ENCODE measurements at places on chromosomes 7 and 10.

DNA sequence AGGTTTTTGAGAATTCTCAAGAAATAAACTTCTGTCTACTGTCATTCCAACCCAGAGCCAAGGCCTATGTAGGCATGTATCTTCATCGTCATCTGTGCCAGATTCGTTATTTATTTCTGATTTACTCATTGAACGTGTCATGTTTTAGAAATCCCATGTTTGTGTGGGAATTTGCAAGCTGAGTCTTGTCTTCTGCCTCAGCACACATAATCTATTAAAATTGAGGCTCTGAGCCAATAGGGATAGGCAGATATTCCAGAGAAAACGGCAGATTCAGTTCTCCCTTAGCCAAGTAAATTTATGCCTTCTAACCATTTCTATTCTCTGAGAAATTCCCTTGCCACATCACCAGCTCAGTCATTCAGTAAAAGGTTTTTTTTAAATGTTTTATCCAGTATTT lies 444.6 kb downstream of the REEP3 start:
- no peak for DNase-seq

GRCh38 chr7:55524558-55525310 lies 47.6 kb downstream of the VOPP1 start:
- DNase-seq = no peak

DNA sequence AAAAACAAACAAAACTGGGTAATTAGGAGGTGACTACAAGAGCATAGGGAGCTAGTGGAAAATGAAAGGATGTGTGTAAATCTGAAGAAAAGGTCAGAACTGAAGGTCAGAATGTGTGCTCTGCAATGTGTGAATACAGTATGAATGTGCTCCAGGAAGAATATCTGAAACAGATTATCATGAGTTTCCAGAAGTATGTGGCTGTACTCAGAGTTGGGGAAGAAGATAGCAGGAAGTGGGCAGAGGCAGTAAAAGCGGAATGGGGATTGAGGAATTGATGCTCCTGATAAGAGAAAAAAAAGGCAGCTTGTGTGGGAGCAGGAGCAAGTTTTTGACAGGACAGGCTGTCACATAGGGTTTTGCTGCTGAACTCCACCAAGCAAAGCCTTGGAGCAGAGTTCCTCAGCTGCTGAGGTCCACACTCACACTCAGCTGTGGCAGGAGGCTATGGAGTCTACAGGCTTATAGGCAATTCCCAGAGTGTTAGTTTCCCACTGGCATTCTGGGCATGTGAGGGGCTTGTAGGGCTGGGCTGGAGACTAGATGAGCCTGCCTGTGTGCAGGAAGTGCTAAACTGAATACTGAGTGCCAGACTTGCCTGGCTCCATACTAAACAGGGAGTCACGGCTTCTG lies 22.9 kb downstream of the H2AZ2 start:
- DNase-seq = peak; percentile 68

DNA sequence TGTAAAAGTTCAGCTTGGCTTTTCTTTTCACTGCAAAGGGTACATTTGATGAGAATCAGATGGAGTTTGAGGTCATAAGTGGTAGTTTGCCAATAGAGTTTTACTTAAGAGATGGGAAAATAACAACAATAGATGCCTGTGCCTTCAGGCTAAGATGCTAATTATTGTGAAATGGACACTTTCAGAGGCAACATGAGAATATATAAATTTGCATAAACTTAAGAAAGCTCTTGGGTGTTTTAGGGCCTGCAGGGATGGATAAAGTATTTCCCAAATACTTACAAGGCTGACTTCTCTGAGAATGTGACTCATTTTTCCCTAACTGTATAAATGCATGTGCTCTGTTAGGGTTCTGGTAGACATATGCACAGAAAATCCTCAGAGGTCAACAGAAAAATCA lies 200.3 kb upstream of the SVIL start:
- DNase-seq = no peak

DNA sequence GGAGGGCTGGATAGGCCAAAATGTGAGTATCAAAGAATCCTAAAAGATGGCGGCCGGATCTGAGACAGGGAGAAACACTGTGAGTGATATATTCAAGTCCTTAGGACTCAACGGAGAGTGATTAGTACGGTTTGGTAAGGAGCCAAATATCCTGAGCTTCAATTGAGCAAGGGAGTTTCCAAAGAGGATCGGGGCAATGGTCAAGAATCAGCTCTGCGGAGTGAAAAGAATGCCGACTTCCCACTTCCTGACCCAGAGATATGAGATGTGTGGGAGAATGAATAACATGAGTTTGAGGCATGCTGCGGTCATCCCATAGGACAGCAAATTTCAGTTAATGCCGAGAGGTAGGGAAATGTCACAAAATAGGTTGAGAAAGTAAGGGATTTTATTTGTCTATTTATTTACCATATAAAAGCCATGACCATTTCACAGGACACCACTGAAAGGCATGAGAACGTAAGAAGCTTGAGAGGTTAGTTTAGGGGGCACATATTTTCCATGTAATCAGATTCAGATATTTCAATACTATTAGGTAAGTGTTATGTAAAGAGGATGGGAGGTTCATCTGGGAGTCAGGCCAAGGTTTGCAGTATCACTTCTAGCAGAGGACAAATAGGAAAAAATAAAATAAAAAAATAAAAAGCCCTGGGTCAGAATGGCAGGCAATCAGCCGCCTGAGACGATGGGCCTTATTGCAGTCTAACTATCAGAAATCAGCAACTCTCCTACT lies 165.6 kb downstream of the HGF start:
- DNase-seq = no peak

DNA sequence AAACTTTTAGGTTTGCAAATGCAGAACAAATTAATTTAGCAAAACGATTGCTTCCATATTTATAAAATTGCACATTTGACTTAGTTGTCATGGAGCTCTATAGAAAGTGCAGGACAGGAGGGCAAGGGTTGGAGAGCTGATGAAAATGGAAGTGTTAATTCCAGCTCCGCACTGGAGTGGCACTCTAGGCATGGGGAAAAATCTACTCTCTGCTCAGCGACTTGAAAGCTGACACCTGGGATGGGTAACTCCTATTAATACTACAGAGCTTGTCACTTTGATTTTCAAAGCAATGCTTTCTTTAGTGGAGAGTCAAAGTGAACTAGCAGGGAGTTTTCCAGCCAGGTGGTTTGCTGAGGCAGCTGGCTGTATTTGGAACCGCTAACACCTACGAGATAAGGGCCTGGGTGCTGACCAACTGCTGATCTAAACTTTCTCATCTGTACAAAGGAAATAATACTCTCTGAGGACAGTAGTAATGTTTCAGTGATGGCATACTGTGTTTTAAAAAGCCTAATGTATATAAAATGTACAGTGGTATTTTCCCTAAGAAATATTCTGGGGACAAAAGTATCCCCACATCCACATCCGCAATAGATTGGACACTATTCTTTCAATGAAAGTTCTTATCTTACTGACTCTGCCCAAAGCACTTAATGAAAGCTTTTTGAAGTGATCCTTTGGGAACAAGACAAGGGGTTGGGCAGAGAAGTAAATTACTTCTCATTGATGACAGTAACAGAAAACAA lies 444.3 kb downstream of the GPAM start:
- no peak for DNase-seq

DNA sequence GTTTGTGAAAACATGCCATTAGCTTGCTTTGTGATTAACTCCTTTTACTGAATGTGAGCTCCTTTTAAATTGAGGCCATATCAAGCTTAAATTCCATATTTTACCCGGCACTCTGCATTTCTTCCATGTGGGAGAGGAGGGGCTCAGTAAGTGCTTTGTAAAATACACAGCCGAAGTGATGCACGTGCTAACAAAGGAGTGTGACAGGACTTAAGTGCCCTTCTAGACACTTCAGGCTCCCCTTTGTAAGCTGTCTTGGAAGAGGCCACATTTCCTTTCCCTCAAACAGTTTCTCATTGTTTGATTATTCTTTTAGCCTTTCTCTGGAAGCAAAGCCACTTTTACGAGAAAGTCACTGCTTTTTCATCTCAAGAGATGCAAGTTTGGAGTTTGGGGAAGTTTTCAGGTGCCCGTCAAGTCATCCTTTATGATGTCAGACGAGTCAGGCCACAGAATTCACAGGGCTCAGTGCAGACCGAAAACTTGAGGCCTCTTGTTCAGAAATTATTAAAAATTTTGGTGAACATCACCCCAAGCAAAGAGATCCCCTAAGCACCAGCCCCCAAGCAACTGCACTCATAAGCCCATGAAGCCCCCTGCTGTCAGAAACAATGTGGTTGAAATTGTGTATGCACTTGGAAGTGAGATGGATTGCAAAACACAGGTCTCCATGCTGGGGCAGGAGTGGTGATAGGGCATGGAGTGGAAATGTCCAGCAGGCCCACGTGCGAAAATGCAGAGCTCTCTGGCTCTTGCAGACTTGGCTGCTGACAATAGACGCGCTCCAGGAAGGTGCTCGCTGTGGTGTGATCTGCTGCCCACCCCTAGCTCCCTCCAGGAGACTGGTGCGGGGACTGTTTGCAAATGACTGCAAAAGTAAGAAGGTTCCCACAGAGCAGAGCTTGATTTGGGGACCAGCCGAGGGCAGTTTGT lies 11.5 kb downstream of the IKZF1 start:
- no peak for DNase-seq

DNA sequence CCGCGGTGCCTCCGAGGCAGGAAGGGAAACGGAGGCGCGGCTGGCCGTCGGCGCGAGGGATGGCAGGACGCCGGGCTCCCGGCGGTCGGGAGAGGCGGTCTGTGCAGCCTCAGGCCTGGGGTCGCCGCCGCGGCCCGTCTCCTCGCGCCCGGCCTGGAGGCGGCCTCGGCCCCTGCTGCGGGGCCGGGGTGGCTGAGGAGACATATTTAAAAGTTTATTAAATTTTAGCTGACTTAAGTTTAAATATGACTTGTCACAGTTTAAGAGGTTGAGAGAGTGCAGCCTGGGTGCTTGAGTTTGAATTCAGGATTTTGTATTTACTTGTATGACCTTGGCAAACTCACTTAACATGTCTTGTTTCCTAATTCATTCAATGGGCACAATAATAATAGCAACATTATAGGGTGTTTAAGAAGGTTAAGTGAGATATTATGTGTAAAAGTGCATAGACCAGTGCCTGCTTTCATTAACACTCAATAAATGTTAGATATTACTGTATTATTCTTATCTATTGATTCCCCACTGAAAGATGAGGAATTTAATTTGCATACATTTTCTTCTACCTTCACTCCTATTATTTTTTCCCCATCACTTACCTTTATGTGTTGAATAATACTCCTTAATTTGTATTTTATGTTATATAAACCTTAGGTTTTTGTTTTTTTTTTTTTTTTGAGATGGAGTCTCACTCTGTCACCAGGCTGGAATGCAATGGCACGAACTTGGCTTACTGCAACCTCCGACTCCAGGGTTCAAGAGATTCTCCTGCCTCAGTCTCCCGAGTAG lies 718 bp downstream of the DYNC2I1 start:
- no peak for DNase-seq

DNA sequence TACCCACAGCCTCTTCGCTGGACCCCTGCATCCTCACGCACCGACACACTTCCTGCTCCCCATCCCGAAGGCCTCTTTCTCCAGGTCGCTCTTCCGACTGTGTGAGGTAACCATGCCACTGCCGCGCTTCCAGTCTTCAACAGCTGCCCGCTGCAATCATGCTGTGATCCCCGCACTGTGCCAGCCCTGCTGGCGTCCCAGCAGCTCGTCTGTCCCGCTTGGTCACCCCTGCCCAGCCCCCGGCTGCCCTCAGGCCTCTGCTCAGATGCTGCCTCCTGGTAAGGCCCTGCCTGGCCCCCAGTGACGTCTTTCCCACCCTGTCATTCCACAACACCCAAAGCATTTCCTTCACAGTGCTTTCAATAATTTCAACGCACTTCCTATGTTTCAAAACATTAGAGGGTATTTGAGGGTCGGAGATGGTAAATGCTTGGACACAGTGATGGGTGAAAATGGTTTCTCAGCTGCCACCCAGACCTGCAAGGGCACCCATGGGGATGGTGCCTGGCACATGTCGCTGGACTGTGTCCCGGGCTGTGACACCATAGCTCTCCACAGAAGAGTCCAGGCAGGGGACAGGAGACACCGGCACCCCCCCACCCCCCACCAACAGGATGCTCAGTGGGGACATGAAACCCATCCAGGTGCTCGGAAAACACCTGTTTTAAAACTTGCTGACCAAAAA lies 125.2 kb downstream of the MAD1L1 start:
- DNase-seq = no peak

DNA sequence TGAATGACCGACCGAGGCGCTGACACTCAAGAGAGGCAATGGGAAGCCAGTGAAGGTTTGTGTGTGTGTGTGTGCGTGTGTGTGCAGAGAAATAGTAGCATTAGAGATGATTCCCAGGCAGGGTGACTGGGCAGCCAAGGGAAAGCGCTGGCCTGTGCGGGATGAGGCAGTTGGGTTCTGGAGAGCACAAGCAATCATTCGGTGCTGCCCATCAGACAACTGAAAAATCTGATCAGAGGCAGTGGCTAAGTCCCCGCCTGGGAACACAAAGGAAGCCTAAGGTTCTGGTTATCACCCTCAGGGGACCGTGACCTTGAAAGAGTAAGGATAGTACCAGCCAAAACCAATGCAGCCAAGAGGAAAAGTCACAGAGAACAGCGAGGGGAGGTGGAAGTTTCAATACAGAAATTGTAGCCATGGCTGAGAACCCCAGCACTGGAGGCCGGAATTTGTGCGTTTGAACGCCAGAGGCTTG lies 868 bp upstream of the PDCD4 start:
- DNase-seq = no peak

DNA sequence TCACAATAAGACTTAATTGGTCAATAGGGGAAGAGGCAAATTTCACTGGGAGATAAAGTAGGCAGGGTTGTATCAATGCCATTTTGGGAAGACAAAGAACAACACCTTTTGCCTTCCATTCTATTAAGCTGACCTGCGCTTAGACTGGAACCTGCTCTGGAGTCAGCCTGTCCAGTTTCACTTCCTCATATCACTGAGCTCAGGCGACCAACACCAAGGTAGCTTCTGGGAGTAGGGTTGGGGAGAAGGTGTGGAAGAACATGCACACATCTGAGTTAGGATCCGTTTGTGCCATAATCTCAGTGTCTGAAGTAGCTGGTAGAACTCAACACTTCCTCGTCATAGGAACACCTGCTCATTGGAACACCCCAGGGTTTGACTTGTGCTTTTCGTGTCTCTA lies 527.4 kb upstream of the IGFBP3 start:
- DNase-seq = no peak

DNA sequence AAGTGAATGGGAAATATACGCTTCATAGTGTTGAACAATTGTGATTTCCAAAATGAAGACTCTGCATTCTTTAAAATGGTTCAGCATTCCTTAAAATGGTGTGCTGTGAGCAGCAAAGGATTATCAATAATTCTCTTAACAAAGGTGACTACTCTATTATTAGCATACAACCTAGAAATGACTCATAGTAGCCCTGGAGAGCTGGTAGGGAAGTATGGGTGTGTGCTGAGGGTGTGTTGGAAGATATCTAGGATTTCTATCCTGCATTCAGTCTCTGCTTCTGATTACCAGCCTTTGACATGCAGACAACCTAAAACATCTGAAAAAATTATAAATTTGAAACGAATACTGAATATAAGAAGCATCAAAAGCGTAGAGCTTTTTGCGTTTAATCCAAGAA lies 72.5 kb downstream of the SEMA3D start:
- DNase-seq = no peak

GRCh38 chr7:2608921-2609411 lies 22.8 kb upstream of the TTYH3 start:
- DNase-seq = no peak
